ENCODE measurements at places on chromosomes 11 and 22. TPM values are rescaled to one million over a fixed set of nuclear protein-coding genes. Genes with fewer than 3 reads are reported as not detected.

- H3K27me3 ChIP-seq, result peaks cover 7% of the 10 kb centered on the region
- no peak overlapping the region for H3K4me3 ChIP-seq
- H3K4me1 ChIP-seq, result peaks cover 24% of the 10 kb centered on the region
- H3K27ac ChIP-seq, result peak overlapping the region; percentile 19
- DNase-seq, result no peak
- H3K36me3 ChIP-seq, result no peaks in the 10 kb centered on the region
These were observed 4.4 kb upstream of the MUC5AC start for GRCh38 chr11:1153105-1153950.

DNA sequence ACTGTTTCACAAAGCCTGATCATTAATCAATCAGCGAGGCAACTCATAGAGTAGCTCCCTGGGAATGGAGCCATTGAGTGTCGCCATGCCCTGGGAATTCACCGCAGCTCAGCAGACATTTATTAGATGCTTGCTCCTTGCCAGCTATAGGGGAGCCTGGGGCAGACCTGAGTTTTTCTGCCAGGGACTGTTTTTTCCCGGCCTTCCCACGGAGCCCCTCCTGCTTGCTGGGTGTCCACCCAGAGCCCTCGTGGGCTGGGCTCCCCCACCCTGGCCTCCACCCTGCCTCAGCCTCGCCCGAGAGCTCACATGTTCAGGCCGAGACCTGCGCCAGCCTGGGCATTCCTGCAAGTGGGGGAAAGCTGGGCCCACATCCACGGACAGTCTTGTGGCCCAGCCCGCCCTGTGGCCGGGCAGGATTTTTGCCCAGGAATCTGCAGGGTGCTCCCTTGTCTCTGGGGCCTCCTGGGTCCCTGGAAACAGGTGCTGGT lies 64.9 kb downstream of the SMIM38 start:
- H3K4me3 ChIP-seq, result no peak overlapping the region
- no peaks in the 10 kb centered on the region for H3K4me1 ChIP-seq
- no peak overlapping the region for H3K27ac ChIP-seq

- H3K4me3 ChIP-seq, result no peak overlapping the region
- no peak overlapping the region for H3K27ac ChIP-seq
- no peaks in the 10 kb centered on the region for H3K4me1 ChIP-seq
- H3K36me3 ChIP-seq, result no peaks in the 10 kb centered on the region
- H3K27me3 ChIP-seq, result no peaks in the 10 kb centered on the region
These were observed 63.0 kb upstream of the ALX4 start for GRCh38 chr11:44372989-44373388.

- no peak overlapping the region for H3K27ac ChIP-seq
- DNase-seq, result no peak
- H3K36me3 ChIP-seq, result peaks cover 9% of the 10 kb centered on the region
- no peaks in the 10 kb centered on the region for H3K4me1 ChIP-seq
These were observed 58.6 kb downstream of the APOL1 start for GRCh38 chr22:36311386-36312085.

DNA sequence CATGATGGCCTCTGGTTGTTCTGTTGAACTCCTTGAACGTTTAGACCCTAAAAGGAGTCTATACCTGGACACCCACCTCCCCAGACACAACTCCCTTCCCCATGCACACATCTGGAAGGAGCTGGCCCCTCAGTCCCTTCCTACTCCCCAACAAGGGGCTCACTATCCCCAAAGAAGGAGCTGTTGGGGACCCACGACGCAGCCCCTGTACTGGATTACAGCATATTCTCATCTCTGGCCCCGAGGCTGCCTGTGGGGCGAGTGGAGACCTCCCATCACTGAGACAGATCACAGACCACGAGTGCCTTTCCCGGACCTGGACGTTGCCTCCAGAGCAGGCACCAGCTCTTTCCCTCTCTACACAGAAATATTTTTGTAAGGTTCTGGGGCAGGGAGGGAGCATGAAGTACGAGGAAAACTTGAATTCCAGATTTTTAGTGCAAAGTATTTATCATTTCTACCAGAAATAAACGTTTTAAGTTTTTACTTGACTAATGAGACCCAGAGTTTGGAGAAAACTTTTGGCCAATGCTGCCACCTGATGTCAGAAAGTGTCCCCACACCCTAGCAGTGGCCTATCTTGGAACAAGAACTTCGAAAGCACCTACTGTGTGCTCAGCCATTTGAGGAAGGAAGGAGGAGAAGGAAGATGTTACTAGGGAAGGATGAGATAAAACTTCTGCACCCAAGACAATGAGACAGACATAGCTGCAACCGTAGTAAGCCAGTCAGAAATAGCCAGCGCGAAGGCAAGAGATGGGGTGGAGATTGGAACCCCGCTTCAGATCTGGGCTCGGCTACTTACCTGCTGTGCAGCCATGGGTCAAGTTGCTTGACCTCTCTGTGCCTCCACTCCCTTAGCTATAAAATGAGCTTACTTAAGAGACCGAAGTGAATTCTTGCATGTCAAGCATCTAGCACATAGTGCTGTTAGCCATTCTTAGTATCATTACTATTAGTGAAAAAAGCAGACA lies 10.2 kb upstream of the POU2F3 start:
- DNase-seq, result no peak
- H3K4me1 ChIP-seq, result peaks cover 46% of the 10 kb centered on the region
- no peak overlapping the region for H3K4me3 ChIP-seq
- no peaks in the 10 kb centered on the region for H3K27me3 ChIP-seq
- H3K36me3 ChIP-seq, result no peaks in the 10 kb centered on the region

GRCh38 chr11:86627776-86628455 lies 44.5 kb downstream of the ME3 start:
- peak overlapping the region; percentile 55 for H3K27ac ChIP-seq
- H3K4me1 ChIP-seq, result peaks cover 27% of the 10 kb centered on the region
- no peaks in the 10 kb centered on the region for H3K36me3 ChIP-seq
- no peak overlapping the region for H3K4me3 ChIP-seq
- DNase-seq, result no peak

- no peak overlapping the region for H3K4me3 ChIP-seq
- DNase-seq, result no peak
- no peak overlapping the region for H3K27ac ChIP-seq
- H3K4me1 ChIP-seq, result no peaks in the 10 kb centered on the region
These were observed 751.2 kb downstream of the JRKL start for GRCh38 chr11:97140885-97141494.

GRCh38 chr11:27282806-27283205 lies 80.2 kb downstream of the CCDC34 start:
- peak overlapping the region; percentile 11 for H3K27ac ChIP-seq
- no peaks in the 10 kb centered on the region for H3K27me3 ChIP-seq
- H3K4me3 ChIP-seq, result no peak overlapping the region

GRCh38 chr22:25572708-25573171 lies 8.3 kb downstream of the GRK3 start:
- DNase-seq, result no peak
- no peaks in the 10 kb centered on the region for H3K4me1 ChIP-seq
- no peak overlapping the region for H3K4me3 ChIP-seq
- no peak overlapping the region for H3K27ac ChIP-seq
- no peaks in the 10 kb centered on the region for H3K36me3 ChIP-seq
- no peaks in the 10 kb centered on the region for H3K27me3 ChIP-seq

GRCh38 chr11:77191429-77191822 lies 63.4 kb downstream of the MYO7A start:
- no peak overlapping the region for H3K27ac ChIP-seq
- no peak for DNase-seq
- H3K27me3 ChIP-seq, result no peaks in the 10 kb centered on the region
- H3K4me3 ChIP-seq, result no peak overlapping the region

DNA sequence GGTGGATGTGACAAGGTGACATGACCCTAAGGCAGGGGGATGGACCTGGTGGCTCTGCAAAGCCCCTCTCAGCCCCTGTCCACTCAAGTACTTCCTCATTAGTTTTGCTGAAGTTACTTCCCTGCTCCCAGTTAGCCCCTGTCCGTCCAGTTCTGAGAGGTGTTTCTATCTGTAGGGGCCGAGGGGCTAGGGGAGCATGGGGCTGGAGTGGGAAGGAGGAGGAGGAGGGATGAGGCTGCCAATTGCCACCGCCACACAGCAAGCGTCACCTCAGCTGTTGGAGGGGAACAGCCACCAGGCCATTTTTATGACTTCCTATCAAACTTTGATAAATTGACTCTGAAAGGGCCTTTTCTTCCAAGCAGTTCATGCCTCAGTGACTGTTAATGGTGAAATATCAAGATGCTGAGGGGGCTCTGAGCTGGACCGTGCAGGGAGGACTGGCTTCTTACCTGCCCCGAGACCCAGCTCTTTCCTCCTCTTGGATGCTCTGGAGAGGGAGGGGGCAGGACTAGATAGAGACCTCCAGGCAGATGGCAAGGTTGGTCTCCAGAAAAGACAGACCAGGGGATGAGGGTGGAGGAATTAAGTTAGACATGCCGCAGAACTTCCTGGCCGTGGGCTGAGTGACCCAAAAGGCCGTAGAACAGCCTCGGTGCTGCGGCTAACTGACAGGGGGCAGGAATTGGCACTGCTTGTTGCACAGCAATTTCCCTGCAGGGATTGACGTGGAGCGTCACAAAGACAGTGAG lies 137.0 kb downstream of the ST3GAL4 start:
- no peak overlapping the region for H3K27ac ChIP-seq
- no peak for DNase-seq
- H3K36me3 ChIP-seq, result no peaks in the 10 kb centered on the region

- H3K36me3 ChIP-seq, result peaks cover 62% of the 10 kb centered on the region
- no peak overlapping the region for H3K27ac ChIP-seq
- no peak overlapping the region for H3K4me3 ChIP-seq
These were observed 53.1 kb upstream of the HORMAD2 start for GRCh38 chr22:30027169-30027568.

- no peaks in the 10 kb centered on the region for H3K36me3 ChIP-seq
- no peak overlapping the region for H3K4me3 ChIP-seq
- DNase-seq, result no peak
- no peaks in the 10 kb centered on the region for H3K27me3 ChIP-seq
- H3K27ac ChIP-seq, result no peak overlapping the region
These were observed 77.5 kb upstream of the UCP3 start for GRCh38 chr11:74086242-74086884.

- H3K27me3 ChIP-seq, result no peaks in the 10 kb centered on the region
- no peak overlapping the region for H3K27ac ChIP-seq
- no peak for DNase-seq
- no peak overlapping the region for H3K4me3 ChIP-seq
These were observed 17.1 kb upstream of the DDX6 start for GRCh38 chr11:118807800-118808778.

GRCh38 chr11:114039551-114039950 lies 20.0 kb upstream of the ZBTB16 start:
- H3K36me3 ChIP-seq, result no peaks in the 10 kb centered on the region
- H3K4me3 ChIP-seq, result no peak overlapping the region
- no peak overlapping the region for H3K27ac ChIP-seq
- H3K27me3 ChIP-seq, result no peaks in the 10 kb centered on the region
- H3K4me1 ChIP-seq, result no peaks in the 10 kb centered on the region
- DNase-seq, result no peak

- H3K27me3 ChIP-seq, result no peaks in the 10 kb centered on the region
- DNase-seq, result no peak
- H3K4me3 ChIP-seq, result no peak overlapping the region
- peaks cover 20% of the 10 kb centered on the region for H3K4me1 ChIP-seq
These were observed 576.8 kb downstream of the SOX6 start for GRCh38 chr11:15779518-15779917.

DNA sequence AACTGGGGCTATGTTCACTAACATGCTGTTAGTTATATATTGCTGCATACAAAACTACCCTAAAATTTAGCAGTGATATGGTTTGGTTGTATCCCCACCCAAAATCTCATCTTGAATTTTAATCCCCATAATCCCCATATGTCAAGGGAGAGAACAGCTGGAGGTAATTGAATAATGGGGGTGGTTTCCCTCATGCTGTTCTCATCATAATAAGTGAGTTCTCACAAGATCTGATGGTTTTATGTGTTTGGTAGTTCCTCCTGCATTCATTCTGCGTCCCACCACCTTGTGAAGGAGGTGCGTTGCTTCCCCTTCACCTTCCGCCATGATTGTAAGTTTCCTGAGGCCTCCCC lies 10.0 kb upstream of the PATL1 start:
- H3K27me3 ChIP-seq, result no peaks in the 10 kb centered on the region
- DNase-seq, result no peak
- H3K36me3 ChIP-seq, result no peaks in the 10 kb centered on the region
- no peaks in the 10 kb centered on the region for H3K4me1 ChIP-seq
- no peak overlapping the region for H3K4me3 ChIP-seq
- H3K27ac ChIP-seq, result no peak overlapping the region

GRCh38 chr11:1338201-1339065 lies 29.0 kb upstream of the TOLLIP start:
- H3K4me3 ChIP-seq, result no peak overlapping the region
- no peaks in the 10 kb centered on the region for H3K36me3 ChIP-seq
- H3K27me3 ChIP-seq, result no peaks in the 10 kb centered on the region
- no peak overlapping the region for H3K27ac ChIP-seq

DNA sequence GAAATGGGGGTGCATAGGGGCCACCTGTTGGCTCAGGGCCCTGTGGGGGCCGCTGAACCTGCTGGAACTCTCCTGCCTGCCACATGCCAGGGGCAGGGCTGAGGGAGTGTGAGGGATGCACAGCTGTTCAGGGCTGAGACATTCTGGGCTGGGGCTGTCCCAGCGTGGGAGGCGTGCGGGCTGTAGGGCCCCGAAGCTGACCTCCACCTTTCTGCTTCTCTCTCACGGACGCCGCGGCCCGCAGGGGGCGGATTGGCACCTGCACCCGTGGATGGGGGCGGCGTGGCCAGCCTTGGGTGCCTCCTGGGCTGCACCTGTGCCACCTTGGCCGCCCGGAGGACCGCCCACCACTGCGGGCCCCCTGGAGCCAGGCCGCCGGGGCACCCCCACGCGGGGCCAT lies 4.1 kb downstream of the CCDC188 start:
- DNase-seq, result no peak
- H3K4me3 ChIP-seq, result no peak overlapping the region
- H3K27ac ChIP-seq, result peak overlapping the region; percentile 94

GRCh38 chr22:48894804-48895250 lies 932.8 kb downstream of the BRD1 start:
- H3K4me1 ChIP-seq, result no peaks in the 10 kb centered on the region
- no peaks in the 10 kb centered on the region for H3K36me3 ChIP-seq
- no peak for DNase-seq
- no peak overlapping the region for H3K4me3 ChIP-seq

- no peak overlapping the region for H3K4me3 ChIP-seq
- DNase-seq, result no peak
- no peak overlapping the region for H3K27ac ChIP-seq
These were observed 203.8 kb downstream of the CASP12 start for GRCh38 chr11:104694259-104695064.

Gene NOX4
- total RNA-seq, result 81.3 TPM

Gene PTGDR2
- 0.20 TPM for total RNA-seq

Gene PHETA2
- 13.5 TPM for total RNA-seq

Gene SC5D
- 49.6 TPM for total RNA-seq

Gene ELFN2
- total RNA-seq, result 0.30 TPM

Gene THRSP
- total RNA-seq, result 22.9 TPM

Gene TRIM29
- total RNA-seq, result 39.3 TPM

Gene UVRAG
- total RNA-seq, result 27.3 TPM

Gene KCTD14
- total RNA-seq, result 3.5 TPM

Gene XKR3
- total RNA-seq, result not detected

Gene ARHGAP32
- 10.9 TPM for total RNA-seq

Gene CCS
- 54.0 TPM for total RNA-seq

Gene RAB39A
- total RNA-seq, result 0.63 TPM

Gene MS4A15
- not detected for total RNA-seq

Gene POLD3
- total RNA-seq, result 13.6 TPM

Gene KRTAP5-7
- not detected for total RNA-seq

Gene DCDC1
- total RNA-seq, result 1.2 TPM

Gene EEF1G
- 1,132 TPM for total RNA-seq
